G401 (cell line): ENCODE measurements at places on chromosomes 7 and 10.

- no peak for DNase-seq
Observed at GRCh38 chr10:124063750-124064603, 29.4 kb downstream of the CHST15 start.

DNA sequence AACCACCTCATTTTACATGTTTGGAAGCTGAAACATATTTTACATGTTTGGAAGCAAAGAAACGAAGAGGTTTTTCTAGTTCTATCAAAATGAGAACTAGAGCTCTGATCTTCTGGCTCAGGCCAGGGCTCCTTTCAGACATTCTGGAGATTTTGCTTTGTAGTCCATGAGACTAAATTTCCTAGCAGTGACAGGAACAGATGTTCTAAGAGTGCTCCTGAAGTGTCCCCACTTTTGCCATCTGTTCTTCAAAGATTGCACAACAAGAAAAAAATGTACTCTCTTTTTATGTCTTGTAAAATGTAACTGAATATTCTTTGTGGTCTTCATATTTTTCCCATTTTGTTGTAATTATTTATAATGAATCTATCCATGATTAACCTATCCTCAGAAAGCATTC lies 196.4 kb upstream of the PCLO start:
- peak; percentile 6 for DNase-seq

GRCh38 chr7:106102387-106102966 lies 9.6 kb downstream of the SYPL1 start:
- DNase-seq = no peak

DNA sequence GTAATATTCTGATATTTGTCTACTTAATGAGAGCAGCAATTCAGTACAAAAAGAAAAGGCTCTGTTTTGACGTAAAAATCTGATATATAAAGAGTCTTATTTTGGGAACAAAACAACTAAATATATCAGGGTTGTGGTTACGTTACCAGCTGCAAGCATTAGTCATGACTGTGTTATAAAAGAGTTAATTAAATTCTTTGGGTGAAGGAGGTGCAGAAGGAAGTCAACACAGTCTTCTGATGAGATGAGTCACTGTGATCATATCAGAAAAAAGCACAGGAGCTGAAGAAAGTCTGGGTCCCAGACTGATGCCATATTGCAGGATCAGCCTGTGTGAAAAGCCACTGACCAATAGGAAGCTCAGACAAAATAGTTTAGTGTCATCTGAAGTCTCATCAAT lies 234.3 kb upstream of the TEX47 start:
- DNase-seq = no peak

GRCh38 chr10:113187063-113187777 lies 237.2 kb downstream of the TCF7L2 start:
- peak; percentile 35 for DNase-seq

DNA sequence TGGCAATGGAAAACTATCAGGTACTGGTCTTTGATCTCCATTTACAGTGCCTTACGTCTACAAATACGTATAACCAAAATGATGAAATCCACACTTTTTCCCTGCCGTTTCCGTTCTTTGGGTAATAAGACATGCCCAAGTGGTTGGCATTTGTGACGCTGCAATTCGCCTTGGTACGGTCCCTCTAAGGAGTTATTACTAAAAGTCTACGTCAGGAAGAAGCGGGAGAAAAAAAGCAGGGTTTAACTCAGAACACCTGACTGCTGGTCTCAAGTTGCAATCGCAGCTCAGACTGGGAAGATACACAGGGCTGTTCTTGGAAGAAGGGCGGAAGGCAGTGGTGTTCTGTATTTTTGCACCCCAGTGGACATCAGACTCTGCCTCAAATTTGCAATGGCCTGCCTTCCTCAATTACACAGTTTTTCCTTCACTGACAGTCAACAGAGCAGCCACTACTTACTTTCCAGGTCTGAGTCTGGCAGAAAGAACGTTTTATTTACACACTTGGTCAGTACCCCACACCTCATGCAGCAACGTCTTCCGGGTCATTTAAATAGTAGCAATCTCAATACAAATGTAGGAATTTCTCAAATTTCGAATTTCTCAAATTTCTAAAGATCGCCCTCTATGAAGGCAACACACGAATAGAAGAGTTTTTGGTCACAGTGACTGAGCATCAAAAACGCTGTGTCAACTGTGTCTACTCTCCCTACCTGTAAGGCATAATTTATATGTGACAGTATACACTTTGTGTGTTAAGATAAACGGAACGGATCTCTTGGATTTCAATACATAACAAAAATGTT lies 2.1 kb downstream of the BAIAP2L1 start:
- DNase-seq = no peak

DNA sequence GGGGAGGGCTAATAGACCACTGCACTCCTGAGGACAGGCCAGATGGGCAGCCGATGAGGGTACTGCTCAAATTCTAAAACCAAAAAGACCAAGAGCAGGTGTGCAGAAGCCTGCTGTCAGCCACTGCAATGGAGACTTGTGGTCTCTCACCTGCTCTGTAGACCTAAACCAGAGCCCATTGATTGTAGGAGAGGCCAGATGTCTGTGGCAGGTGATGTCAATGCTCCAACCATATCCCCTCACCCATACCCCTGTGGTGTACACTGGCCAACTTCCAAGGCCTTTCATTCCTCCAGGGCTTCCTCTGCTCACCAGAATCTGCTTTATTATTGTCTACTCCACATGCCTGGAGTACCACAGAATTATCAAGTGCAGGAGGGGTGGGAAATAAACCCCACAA lies 116.9 kb upstream of the CHST15 start:
- no peak for DNase-seq

GRCh38 chr7:92621561-92622023 lies 31.4 kb upstream of the FAM133B start:
- no peak for DNase-seq

GRCh38 chr7:69615685-69616084 lies 17.4 kb downstream of the AUTS2 start:
- no peak for DNase-seq

DNA sequence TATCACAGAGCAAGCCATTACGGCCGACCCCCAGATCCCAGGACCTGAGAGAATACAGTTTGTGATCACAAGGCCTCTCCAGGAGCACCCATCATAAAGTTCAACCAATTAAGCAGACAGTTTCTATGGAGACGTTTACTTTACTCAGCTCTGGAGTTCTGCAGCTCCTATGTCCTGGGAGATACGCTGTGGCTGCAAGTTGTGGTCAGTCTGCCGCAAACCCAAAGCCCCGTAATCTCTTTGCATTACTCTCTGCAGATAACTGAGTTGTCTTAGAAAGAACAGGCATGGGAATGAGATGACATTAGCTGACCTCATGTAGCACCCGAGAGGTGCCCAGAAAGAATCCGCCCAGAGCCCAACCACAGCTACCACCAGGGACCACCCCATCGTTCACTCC lies 305.1 kb downstream of the FGFR2 start:
- no peak for DNase-seq

GRCh38 chr7:155213955-155214740 lies 83.5 kb upstream of the INSIG1 start:
- DNase-seq = no peak

GRCh38 chr7:100682228-100682741 lies 8.7 kb downstream of the GNB2 start:
- no peak for DNase-seq

DNA sequence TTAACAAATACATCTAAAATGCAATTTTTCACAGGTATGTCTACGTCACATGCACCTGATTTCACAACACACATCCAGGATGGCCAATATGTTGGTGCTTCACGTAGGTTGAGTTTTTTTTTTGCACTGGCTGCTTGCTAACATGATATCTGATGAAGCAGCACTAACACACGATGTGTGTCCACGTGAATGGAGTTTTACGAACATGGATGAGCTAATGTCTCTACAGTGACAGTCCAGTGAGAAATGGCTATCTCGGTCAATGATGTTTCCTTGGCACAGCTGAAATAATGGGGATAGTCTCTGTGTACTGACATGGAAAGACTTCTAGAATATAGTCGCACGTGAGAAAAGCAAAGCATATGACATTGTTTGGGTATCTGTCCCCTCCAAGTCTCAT lies 563.9 kb upstream of the ADARB2 start:
- no peak for DNase-seq

DNA sequence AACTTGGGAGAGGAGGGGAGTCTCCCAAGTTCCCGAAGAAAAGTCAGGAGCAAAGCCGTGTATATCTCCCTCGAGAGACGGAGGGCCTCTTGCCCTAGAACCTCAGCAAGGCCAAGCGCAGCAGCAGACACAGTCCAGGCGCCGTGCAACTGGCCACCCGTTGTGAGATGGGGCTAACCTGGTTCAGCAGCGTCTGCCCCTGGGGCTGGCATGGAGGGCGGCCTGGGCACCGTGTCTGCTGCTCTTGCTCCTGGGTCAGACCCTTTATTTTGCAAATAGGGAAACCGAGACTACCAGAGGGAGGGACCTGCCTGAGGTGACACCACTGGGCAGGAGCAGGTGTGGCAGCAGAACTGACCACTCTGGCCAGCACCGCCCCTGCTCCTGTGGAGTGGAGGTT lies 13.4 kb downstream of the ATP5MF start:
- DNase-seq = no peak

DNA sequence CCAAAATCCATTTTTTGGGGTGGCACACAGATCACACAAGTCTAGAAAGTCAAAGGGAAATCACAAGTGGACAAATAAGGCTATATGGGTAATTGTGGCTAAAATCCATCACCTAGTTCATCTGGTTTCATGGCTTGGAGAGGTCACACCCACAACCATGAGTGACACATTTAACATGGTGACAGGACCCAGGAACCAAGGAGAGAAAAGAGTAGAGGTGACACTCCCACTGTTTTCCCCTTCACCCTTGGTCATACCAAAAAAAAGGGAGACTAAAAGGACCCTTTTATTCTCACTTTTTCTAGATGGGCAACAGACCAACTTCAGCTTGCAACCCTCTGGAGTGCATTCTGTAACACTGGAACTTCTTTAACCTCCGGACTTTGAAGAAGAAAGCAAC lies 46.2 kb upstream of the ZNF107 start:
- DNase-seq = no peak

DNA sequence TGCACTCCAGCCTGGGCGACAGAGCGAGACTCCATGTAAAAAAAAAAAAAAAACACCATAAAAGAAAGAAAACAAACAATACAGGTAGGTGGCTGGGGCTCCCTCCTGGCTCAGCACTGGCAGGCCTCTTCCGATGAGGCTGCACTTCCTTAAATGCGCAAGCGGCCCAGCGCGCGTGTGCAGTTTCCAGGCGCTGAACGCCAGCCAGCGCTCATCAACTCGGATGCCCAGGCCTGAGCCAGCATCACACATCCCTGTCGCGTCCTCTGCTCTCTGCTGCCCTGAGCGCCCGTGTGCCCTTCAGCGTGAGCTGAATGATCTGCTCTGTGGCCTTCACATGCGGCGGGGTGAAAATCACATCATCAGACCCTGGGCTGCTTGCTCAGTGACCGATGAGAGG lies 31.8 kb downstream of the NUDT1 start:
- DNase-seq = peak; percentile 79

GRCh38 chr7:101705331-101705730 lies 76.2 kb upstream of the MYL10 start:
- no peak for DNase-seq

DNA sequence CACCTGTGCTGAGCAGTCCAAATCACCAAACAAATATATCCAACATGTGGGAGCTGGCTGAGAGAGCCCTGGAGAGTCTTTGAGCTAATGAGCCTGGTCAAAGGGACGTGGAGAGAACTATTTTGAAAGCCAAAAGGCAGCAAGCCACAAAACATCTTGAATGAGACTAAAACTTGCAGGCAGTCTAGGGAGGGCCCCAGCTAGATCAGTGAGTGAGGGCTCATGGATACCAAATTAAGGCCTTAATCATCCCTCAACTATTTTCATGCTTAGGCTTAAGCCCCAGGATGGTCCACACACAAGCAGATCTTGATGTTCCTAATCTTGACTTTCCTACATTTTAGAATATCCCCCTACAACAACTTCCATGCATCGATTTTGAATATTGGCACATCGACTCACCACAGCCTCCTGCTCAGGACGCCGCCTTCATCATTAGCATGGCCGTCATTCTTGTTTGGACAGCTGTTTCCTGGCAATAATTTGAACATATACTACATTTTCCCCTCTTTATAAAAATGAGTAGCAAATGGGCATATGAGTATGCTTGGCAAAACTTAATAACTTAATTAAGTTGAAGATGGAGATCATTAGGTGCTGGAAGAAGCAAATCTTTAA lies 86.9 kb upstream of the ADAM12 start:
- DNase-seq = no peak

DNA sequence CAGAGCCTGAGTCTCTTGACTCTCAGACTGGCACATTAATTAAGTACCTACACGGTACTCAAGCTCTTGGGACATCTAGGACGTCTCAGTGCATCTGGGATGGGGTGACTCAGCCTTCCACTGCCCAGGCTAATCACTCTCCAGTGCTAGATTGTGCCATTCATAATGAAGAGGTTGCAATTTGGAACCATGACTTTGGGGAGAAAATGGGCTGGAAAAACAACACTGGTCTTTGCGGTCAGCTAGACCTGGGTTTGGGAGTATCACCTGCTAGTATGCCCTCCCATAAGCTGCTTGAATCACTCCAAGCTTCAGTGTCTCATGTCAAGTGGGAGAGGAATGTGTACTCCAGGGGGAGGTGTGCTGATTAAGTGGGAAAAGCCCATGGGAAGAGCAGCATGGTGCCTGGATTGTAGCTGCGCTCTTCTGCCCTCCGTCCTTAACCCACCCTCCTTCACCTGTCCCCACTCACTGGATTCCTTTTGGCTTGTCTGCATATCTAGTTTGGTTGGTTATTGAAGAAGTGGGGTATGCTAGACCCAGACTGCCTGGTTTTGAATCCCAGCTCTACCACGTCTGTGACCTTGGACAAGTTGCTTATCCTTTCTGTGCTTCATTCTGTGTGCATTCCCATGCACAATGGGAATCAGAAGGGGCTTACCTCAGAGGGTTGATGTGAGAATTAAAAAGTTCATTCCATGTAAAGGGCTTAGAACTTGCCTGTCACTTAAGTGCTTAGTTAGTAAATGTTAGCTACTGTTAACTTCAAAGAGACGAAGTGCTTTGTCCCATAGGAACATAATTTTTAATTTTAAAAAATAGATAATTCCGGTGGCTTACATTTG lies 3.8 kb downstream of the NFE2L3 start:
- no peak for DNase-seq

DNA sequence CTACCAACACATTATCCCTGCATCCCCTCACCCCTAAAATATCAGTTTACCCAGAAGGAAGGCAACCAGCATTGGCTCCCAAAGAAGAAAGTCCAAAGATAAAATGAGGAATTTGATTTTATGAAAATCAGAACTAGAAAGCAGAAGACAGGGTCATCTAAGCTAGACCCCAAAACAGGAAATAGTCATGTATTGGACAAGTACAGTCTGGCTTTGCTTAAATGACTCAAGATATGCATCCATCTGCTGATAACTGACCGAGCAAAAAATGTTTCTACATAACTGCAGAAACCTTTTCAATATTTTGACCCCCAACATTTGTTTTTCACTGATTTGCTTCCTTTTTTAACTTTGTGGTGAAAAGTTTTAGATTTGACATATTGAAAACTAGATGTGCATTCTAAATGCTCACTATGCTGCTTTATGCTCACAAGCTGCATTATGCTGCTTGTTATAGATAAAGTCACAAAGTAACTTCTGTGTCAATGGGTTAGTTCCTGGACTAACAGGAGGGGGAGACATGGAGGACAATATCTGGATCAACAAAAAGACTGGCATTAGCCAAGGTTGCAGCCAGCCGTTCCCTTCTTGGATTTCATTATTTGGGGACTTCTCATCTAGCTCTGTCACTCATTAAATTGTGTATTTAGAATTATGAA lies 227.0 kb downstream of the INHBA start:
- DNase-seq = no peak

GRCh38 chr10:116815641-116816415 lies 33.5 kb upstream of the ENO4 start:
- no peak for DNase-seq
